ENCODE measurements at places on chromosomes 5 and 9.

DNA sequence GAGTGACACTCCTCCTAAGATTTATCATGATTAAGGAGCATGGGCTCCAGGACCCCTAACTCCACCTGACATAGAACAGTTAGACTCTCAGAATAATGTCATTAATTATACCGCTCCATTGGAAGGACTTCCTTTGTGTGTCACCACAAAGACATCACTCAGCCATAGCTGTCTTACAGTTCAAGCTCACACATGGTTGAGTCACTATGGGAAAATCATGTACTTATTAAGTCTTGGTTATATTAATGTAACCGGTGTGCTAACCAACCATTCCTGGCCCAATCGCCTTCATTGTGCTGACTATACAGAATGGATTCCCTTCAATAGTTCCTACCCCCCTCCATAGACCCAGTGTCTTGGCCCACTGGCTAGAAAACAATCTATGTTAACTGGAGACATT is 10.9 kb upstream of the MCCC2 start:
- DNase-seq, result no peak

DNA sequence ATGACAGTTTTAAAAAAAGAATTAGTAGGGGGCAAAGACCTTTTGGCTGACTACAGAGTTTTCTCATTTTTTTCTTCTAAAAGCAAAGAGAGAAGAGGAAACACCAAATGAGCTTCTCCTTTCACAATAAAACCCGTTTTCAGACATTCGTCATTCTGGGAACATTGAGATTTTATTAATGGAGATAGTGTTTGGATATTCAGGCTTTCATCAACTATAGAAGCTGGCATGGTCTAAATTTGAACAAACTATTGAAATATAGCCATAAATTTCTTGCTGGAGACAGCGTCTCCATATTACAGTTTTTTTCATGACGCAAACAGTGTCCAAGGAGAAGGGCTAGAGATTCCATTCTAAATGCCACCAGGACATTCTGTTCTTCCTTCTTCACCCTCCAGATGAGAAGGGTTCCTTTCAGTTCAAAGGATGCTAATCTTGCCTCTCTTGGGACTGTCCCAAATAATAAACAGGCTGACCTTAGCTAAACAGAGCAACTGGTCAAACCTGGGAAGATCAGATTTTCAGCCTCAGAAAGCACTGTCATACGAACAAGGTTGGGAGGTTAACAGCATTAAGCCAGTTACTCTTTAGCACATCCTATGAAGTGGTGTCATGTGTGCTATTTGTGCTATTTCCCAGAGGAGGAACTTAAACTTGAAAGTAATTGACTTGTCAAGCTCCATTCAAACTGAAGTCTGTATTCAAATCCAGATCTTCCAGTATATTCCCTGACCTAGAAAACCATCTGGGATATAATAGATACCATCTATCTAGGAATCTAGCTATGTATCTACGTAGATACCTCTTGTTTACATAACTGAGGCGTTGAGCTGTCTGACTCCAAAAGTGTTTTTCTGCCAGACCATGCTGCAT is 125.6 kb downstream of the LPAR1 start:
- DNase-seq, result no peak

DNA sequence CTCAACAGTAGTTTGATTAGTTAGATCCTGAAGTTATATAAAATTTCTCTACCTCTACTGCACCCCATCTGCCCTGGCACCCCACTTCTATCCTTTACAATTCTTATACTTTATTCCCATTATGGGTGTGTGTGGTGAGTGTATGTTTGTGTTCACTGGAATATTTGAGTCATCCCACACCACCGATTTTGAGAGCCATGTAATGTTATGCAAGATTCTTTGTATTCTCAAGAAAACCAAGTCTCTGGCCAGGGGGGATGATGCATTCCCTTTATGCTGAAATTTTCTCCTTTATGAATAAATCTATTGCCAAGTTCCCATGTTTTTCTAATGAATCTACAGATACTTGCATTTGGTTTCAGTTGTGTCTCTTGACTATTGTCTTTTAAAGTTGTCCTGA is 266.8 kb downstream of the ARHGEF28 start:
- peak; percentile 97 for DNase-seq

DNA sequence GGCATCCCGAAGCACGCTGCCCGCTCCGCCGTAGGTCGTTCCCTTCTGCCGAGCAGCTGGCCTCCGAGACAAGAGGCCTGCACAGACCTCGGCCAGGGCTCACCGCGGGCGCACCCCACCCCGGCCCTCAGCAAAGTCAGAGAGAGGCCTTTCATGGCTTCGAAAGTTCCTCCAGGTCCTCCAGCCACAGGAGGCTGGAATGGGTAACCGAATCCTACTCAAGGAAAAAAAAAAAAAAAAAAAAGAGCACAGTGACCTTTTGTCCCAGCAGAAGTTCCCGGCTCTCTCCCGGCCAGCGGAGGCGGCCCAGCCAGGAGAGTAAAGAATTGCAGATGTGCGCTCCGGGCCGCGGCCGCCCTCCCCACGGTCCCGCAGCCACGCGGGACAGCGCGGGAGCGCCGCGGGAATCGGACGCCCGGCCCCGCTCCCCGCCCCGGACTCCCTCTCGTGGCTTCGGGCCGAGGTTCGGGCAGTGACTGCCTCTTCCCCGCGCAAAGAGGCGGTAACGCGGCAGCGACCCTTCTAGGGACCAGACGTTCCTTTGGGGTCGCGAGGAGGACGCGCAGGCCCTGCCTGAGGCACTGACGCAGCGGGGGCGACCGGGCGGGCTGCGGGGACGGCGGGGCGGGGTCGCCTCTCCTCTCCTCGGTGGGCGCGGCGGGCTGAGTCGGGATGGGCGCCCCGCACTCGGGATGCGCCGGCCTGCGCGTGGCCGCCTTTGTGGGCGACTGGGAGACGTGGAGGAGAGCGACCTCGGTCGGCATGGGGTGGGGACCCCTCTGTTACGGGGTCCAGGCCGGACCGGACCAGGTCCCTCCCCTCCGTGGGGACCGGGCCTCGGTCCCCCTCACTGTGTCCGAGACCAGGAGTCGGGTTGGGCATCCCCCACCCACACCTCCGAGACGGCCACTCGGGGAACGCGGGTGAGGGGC is 754 bp downstream of the GFPT2 start:
- DNase-seq, result no peak

Data from AG09309 (cell line).